ENCODE measurements at places on chromosomes 5 and 9. TPM values are rescaled to one million over a fixed set of nuclear protein-coding genes. Genes with fewer than 3 reads are reported as not detected.
A peak's percentile ranks its signal among the peaks of the same experiment; 100 is the strongest.

The OTP gene
- total RNA-seq: not detected

The CSF2 gene
- not detected for total RNA-seq

The FOXI1 gene
- not detected for total RNA-seq

The DMGDH gene
- 4.2 TPM for total RNA-seq

The FOXD1 gene
- not detected for total RNA-seq

GRCh38 chr5:112584781-112585180 is 152.9 kb upstream of the APC start:
- DNase-seq: no peak
- H3K4me3 ChIP-seq: no peak overlapping the region
- H3K4me1 ChIP-seq: no peaks in the 10 kb centered on the region
- no peaks in the 10 kb centered on the region for H3K27me3 ChIP-seq
- H3K27ac ChIP-seq: no peak overlapping the region

GRCh38 chr9:111163716-111164389 is 125.6 kb upstream of the LPAR1 start:
- H3K36me3 ChIP-seq: no peaks in the 10 kb centered on the region
- no peaks in the 10 kb centered on the region for H3K27me3 ChIP-seq
- peaks cover 11% of the 10 kb centered on the region for H3K4me1 ChIP-seq
- H3K4me3 ChIP-seq: no peak overlapping the region

DNA sequence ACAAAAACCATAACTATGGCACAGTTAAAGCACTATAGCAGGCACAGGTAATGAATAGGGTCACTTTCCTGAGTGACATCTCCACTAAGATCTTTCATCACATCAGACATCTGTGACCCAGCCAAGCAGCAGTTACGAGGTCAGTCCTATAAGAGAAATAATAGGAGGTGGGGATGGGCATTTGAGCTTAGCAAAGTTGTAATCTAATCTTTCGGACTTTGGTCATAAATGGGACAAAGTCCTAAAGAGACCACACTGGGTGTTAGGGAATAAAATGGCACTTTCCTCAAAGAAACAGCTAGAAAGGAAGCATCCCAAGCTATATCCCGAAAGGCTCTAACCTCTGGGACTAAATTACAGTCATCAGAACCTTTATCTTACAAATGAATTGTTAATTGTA is 432.2 kb downstream of the PIK3R1 start:
- no peaks in the 10 kb centered on the region for H3K36me3 ChIP-seq
- H3K27ac ChIP-seq: peak overlapping the region; percentile 81
- peaks cover 47% of the 10 kb centered on the region for H3K4me1 ChIP-seq
- H3K27me3 ChIP-seq: no peaks in the 10 kb centered on the region
- H3K4me3 ChIP-seq: no peak overlapping the region
- DNase-seq: no peak

DNA sequence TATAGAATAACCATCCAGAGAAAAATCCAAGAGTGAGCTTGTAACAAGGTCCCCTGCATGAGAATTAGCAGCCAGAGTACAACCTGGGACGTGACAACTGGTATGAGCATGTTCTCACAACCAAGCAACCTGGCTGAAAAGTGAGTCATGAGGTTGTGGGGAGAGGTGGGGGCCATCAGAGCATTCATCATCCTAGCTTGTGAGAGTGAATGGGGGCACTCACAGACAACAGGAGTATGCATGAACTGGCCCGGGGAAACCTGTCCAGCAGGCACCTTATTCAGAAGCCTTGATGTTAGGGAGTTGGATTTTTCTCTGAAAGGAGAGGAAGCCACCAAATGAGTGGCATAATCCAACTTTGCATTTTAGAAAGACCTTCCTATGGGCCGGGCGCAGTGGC is 113.0 kb downstream of the FRMD3 start:
- H3K36me3 ChIP-seq: no peaks in the 10 kb centered on the region
- H3K27me3 ChIP-seq: no peaks in the 10 kb centered on the region
- H3K27ac ChIP-seq: no peak overlapping the region
- no peak overlapping the region for H3K4me3 ChIP-seq

DNA sequence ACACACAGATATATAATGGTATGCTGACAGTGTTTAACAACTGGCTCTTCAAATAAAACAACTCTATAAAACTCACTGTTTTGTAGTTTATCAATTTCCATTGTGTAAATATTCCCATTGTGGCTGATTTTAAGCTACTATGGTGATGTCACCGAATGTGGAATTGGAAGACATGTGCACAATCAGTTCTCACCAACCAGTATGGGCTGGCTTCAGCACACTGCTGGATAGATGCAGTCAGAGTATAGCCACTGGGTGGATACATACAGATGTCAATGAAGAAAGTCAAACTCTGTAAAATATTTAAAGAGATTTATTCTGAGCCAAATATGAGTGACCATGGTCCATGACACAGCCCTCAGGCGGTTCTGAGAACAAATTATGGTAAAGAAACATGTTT is 475.9 kb upstream of the SMARCA2 start:
- no peaks in the 10 kb centered on the region for H3K4me1 ChIP-seq
- no peaks in the 10 kb centered on the region for H3K36me3 ChIP-seq
- DNase-seq: no peak
- no peak overlapping the region for H3K27ac ChIP-seq
- H3K4me3 ChIP-seq: no peak overlapping the region

GRCh38 chr9:128384801-128385495 is 13.8 kb downstream of the URM1 start:
- H3K36me3 ChIP-seq: no peaks in the 10 kb centered on the region
- no peak overlapping the region for H3K4me3 ChIP-seq
- H3K27ac ChIP-seq: no peak overlapping the region
- no peak for DNase-seq
- no peaks in the 10 kb centered on the region for H3K27me3 ChIP-seq

- DNase-seq: no peak
- no peak overlapping the region for H3K27ac ChIP-seq
Measured at GRCh38 chr5:130138406-130139045, 234.3 kb downstream of the CHSY3 start.

DNA sequence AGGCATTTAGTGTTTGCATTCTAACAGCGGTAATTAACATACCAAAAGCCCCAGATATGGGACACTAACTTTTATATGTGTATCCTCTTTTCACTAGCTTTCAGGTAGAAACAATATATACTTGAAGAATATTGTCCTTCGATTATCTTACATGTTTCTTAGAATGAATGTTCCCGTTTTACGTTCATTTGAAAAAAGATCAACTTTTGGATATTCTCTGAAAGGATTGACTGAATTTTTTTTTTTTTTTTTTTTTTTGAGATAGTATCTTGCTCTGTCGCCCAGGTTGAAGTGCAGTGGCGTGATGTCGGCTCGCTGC is 32.2 kb upstream of the FSD1L start:
- H3K4me1 ChIP-seq: peaks cover 5% of the 10 kb centered on the region
- H3K36me3 ChIP-seq: no peaks in the 10 kb centered on the region
- no peak overlapping the region for H3K27ac ChIP-seq
- H3K4me3 ChIP-seq: no peak overlapping the region

DNA sequence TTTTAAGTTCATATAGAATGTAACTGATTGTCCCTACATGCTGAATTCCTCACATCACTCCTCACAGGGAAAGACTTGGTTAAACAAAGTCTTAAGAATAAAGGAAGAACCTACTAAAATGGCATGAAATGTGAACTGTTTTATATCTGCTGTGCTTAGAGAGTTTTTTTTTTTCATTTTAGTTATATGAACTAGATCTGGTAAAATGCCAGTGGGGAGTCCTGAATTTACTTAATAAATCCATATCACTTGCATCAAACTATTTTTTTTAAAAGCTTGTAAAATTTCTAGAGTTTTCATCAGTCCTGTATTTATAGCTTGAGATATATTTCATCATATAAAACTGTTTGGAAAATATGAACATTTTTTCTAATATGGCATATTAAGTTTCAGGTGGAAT is 1528.6 kb downstream of the EFNA5 start:
- no peak overlapping the region for H3K4me3 ChIP-seq
- no peaks in the 10 kb centered on the region for H3K27me3 ChIP-seq
- no peak for DNase-seq
- H3K27ac ChIP-seq: no peak overlapping the region
- H3K36me3 ChIP-seq: no peaks in the 10 kb centered on the region
- no peaks in the 10 kb centered on the region for H3K4me1 ChIP-seq

GRCh38 chr5:124342027-124342471 is 404.4 kb downstream of the ZNF608 start:
- no peak overlapping the region for H3K27ac ChIP-seq
- H3K4me3 ChIP-seq: no peak overlapping the region
- no peaks in the 10 kb centered on the region for H3K36me3 ChIP-seq
- DNase-seq: no peak
- no peaks in the 10 kb centered on the region for H3K27me3 ChIP-seq

GRCh38 chr9:131984564-131984963 is 95.1 kb downstream of the MED27 start:
- no peaks in the 10 kb centered on the region for H3K4me1 ChIP-seq
- no peaks in the 10 kb centered on the region for H3K36me3 ChIP-seq
- no peaks in the 10 kb centered on the region for H3K27me3 ChIP-seq
- H3K4me3 ChIP-seq: no peak overlapping the region
- DNase-seq: no peak

DNA sequence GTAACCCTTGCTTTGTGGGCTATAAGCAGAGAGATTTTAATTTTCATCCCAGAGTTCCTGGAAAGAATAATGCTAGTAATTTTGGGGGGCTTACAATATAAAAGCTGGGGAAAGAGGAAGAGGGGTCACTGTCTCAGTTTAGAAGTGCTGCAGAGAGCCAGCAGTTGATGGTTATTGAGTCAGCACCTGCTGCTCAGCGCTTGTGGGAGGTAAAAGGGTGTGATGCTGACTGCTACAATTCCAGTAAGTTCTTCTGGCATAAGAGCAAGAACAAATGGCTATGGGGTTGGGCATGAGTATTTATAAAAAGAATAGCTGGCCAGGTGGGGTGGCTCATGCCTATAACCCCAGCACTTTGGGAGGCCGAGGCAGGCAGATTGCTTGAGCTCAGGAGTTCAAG is 88.5 kb downstream of the MAST4 start:
- no peaks in the 10 kb centered on the region for H3K4me1 ChIP-seq
- no peak for DNase-seq
- no peaks in the 10 kb centered on the region for H3K36me3 ChIP-seq
- no peak overlapping the region for H3K27ac ChIP-seq
- no peak overlapping the region for H3K4me3 ChIP-seq

DNA sequence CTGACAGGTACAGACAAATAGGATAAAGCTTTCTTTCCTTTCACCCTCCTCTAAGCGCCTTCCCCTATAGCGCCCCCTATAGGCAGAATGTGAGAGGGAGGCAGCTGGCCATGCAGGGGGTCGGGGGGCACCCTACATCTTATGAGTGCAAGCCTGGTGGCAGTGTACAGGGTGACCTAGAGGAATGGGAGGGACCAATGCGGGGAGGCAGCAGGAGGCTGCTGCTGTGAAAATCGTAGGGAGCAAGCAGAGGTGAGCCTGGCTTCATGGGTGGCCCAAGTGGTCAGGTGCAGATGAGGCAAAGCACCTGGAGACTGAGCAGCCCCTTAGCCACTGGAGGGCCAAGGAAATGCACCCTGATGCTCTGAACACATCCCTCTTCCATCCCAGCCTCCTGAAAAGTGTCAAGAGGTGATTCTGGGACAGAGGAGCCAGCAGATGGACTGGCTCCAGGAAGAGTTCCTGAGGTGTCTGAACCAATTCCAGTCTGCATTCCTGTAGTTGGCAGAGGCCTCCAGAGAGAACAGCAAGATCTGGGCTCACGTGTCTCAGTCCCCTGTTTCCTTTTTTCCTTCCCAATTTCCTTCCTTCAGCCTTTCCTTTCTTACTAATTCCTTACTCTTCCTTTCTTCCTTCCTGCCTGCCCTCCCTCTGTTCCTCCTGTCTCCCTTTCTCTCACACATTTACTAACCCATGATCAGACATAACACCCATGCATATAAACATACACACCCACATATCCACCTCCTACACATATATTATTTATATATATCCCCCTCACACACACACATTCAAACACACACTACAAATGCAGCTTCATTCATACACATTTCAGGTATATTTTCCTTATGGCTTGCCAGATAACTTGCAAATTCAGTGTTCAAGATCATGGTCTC is 32.8 kb upstream of the GALNT10 start:
- H3K27me3 ChIP-seq: no peaks in the 10 kb centered on the region
- DNase-seq: no peak
- no peaks in the 10 kb centered on the region for H3K36me3 ChIP-seq
- H3K27ac ChIP-seq: no peak overlapping the region
- H3K4me3 ChIP-seq: no peak overlapping the region

DNA sequence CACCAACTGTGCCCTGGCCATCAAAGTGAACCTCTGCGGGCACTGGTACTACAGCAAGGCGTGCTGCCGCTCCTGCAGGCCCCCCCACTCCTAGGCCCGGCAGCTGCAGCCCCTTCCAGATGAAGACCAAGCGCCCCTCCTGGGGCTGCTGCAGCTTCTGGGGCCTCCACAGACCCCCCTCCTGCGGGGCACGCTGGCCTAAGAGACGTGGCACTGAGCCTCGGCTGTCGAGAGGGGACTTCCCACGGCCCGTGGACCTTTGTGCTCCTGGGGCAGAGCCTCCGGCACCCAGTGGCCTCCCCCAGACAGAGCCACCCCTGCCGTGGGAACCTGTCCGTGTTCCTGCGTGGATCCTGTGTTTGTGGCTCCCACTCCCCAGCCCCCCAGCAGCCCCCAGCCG is 34.4 kb downstream of the FAM163B start:
- no peak for DNase-seq
- peaks cover 17% of the 10 kb centered on the region for H3K4me1 ChIP-seq
- H3K27ac ChIP-seq: no peak overlapping the region
- H3K4me3 ChIP-seq: no peak overlapping the region
- no peaks in the 10 kb centered on the region for H3K27me3 ChIP-seq

- no peaks in the 10 kb centered on the region for H3K27me3 ChIP-seq
- no peak for DNase-seq
- H3K36me3 ChIP-seq: no peaks in the 10 kb centered on the region
- H3K4me1 ChIP-seq: peaks cover 4% of the 10 kb centered on the region
- no peak within 1 kb of the TSS for H3K27ac ChIP-seq
Measured at GRCh38 chr5:137498736-137499505, at the start of gene SPOCK1. Gene SPOCK1 (minus strand): TSS chr5:137499326.

DNA sequence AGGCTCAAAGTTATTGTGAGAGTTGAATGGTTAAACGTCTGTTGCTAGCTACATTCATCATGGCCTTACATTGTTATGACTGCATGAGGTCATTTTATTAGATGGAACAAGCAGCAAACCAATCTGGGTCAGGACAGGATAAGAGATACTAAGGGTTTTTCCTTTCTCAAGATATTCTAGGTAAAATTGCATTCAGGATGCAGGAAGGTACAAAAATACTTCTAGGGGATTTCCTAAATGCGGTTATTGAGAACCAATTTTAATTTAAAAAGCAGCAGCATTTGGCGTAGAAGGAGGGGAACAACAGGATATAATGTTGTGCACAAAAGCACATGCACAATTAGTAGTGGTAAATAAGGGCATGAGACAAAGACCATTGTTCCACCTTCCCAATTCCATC is 39.2 kb upstream of the LURAP1L start:
- no peak overlapping the region for H3K4me3 ChIP-seq
- H3K27ac ChIP-seq: no peak overlapping the region
- no peaks in the 10 kb centered on the region for H3K4me1 ChIP-seq
- no peaks in the 10 kb centered on the region for H3K36me3 ChIP-seq

- no peaks in the 10 kb centered on the region for H3K27me3 ChIP-seq
- no peaks in the 10 kb centered on the region for H3K36me3 ChIP-seq
- no peak for DNase-seq
- H3K4me1 ChIP-seq: peaks cover 44% of the 10 kb centered on the region
Measured at GRCh38 chr5:14266171-14266570, 123.0 kb downstream of the TRIO start.

- peak overlapping the region; percentile 80 for H3K27ac ChIP-seq
- no peaks in the 10 kb centered on the region for H3K36me3 ChIP-seq
- peaks cover 30% of the 10 kb centered on the region for H3K4me1 ChIP-seq
- H3K4me3 ChIP-seq: peak overlapping the region; percentile 71
- H3K27me3 ChIP-seq: no peaks in the 10 kb centered on the region
Measured at GRCh38 chr5:122077366-122078115, 518 bp downstream of the LOX start.

Data from vagina (tissue), 2 donors.